Natural killer cell (primary cell): ENCODE measurements at places on chromosomes 2 and 18.

DNA sequence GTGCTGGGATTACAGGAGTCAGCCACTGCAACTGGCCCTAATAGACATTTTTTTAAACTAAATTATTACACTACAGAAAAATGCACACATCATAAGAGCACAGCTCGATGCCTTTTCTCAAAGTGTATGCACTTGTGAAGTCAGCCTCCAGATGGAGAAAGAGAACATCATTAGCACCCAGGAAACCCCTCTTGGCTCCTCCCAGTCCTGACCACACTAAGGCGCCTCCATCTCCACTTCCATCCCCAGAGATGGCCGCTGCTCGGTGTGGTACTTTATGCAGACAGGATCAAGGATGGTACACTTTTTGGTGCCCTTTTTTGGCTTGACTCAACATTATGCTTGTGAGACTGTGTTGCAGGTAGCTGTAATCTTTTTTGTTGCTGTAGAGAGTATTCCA lies 34.8 kb downstream of the RRM2 start:
- H3K4me1 ChIP-seq, result no peaks in the 10 kb centered on the region
- no peaks in the 10 kb centered on the region for H3K36me3 ChIP-seq
- DNase-seq, result no peak
- no peaks in the 10 kb centered on the region for H3K27me3 ChIP-seq
- no peak overlapping the region for H3K4me3 ChIP-seq
- H3K27ac ChIP-seq, result no peak overlapping the region

DNA sequence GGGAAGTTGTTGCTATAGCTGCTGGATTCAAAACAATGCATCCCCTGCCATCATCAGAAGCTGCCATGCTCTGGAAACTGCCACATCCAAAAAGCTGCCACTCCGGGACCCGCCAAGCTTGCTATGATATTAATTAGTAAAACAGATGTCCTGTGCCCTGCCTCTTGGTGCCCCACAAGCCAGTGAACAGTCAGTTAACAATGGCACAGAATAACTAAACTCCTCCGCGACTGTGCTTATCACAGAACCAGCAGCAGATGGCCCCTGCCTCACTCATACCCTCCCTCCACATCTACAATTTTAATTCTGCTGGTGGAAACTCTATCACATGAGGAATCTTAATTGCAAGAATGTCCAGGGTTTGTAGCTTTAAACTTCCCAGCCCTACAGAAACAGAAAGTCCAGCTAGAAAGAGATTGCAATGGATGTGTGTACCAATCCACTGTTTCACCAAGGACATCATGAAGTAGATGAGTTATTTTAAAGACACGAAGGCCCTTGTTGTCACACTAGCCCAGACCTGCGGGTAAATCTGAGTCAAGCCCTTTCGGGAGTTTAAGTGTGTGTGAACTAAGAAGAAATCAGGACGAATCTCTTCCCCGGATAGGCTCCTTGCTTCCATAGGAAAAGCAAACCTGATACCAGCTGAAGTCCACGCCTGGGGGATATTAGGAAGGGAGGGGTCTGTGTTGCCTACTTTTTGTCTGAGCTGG lies 7.4 kb upstream of the ACYP2 start:
- H3K27ac ChIP-seq, result no peak overlapping the region
- H3K4me1 ChIP-seq, result no peaks in the 10 kb centered on the region
- no peak for DNase-seq
- no peaks in the 10 kb centered on the region for H3K36me3 ChIP-seq

DNA sequence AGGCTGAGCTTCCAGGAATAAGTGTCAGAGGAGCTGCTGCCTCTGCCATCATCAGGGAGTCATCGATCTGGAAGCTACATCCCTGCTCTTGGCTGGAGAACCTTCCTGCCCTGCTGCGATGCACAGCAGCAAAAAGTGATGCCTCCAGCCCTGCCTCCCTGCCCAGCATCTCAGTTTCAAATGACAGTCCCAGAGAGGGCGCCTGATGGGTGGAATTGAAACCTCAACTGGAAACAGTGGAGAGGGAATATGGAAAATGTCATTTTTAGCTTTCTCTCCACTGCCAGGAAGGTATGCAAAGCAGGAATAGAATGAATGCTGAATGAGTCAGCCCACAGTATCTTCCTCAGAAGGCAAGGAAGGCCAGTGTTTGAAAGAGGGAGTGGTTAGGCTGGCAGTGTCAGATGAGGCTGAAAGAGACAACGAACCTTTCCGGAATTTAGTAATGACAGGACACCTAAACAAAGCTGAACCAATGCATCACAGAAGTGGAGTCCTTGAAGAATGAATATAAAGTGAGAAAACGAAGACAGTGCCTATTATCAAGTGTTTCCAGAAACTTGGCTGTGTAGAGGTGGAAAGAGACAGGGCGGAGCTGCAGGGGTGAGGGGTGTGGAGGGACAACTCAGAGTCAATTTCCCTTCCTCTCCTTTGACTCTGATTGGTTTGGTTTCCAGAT lies 153.9 kb upstream of the NDUFV2 start:
- no peaks in the 10 kb centered on the region for H3K27me3 ChIP-seq
- H3K27ac ChIP-seq, result no peak overlapping the region
- H3K4me3 ChIP-seq, result no peak overlapping the region
- no peak for DNase-seq

DNA sequence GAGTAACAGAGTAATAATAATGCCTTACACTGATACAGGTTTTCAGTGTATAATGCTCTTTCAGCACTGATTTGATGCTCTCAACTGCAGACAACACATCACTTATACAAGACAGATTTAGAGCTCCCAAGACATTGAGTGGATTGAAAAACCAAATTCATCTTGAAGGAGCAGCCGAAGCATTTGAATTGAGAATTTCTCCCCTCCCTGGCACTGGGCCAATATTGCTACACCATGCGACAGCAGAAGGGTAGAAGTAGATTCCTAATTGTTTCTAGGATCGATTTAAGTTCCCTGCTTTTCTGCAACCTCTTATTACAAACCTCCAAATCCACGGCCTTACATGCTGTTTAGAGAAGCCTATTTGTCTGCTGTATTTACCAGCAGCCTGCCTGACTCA lies 15.5 kb downstream of the CENPA start:
- H3K27me3 ChIP-seq, result no peaks in the 10 kb centered on the region
- no peaks in the 10 kb centered on the region for H3K4me1 ChIP-seq
- H3K4me3 ChIP-seq, result no peak overlapping the region
- DNase-seq, result no peak
- H3K36me3 ChIP-seq, result no peaks in the 10 kb centered on the region
- H3K27ac ChIP-seq, result no peak overlapping the region

GRCh38 chr2:34401186-34401585 lies 802.1 kb upstream of the FAM98A start:
- no peaks in the 10 kb centered on the region for H3K27me3 ChIP-seq
- no peak for DNase-seq
- H3K4me1 ChIP-seq, result no peaks in the 10 kb centered on the region
- H3K27ac ChIP-seq, result no peak overlapping the region
- no peaks in the 10 kb centered on the region for H3K36me3 ChIP-seq

DNA sequence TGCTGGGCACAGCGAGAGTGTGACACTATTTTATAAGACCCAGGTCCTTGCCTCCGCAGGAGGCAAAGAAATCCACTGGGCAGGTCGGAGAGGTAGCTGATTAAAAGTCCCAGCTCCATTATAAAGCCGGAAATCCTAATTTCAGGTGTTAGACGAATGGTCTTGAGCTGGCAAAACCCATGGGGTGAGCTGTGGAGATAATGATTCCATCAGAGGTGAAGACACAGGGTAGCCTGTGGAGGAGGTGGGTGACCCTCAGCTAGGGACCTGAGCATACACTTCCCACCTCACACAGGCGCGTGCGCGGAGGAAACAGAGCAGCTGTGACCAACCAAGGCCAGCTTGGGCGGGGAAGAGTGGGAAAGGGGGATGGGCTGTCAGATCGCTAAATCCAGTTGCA lies 201.7 kb upstream of the CXCR4 start:
- H3K36me3 ChIP-seq, result no peaks in the 10 kb centered on the region
- H3K27ac ChIP-seq, result no peak overlapping the region
- DNase-seq, result no peak
- no peaks in the 10 kb centered on the region for H3K27me3 ChIP-seq

GRCh38 chr2:145207884-145208283 lies 688.0 kb upstream of the ZEB2 start:
- H3K4me3 ChIP-seq, result no peak overlapping the region
- H3K27ac ChIP-seq, result no peak overlapping the region
- no peaks in the 10 kb centered on the region for H3K27me3 ChIP-seq

DNA sequence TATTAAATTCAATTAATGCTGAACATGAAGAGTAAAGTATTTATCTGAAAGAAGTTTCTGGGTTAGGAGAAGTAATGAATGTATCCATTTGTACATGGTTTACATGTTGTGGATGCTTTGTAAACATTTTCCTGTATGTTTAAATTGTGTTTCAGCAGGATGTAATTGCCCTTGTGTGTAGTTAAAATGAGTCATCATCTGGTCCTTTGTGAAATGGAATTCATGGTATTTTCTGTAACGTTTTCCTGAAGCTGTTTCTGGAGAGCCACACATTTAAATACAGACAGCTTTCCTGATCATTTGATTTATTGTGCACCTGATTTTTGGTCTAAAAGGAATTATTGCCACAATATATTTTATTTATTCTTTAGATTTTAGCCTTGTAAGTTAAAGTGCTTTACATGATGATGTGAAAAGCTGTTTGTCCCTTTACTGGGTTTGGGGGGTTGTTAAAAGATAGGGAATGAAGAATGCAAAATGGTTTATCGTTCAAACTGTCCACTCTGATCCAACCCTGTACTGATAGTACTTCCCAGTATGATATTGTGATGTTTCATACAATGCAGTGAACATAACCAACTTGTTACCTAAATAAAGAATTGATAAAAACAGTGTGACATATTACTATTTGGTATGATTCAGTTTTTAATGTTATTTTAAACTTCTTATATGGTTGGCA lies 41.7 kb upstream of the SLC3A1 start:
- H3K36me3 ChIP-seq, result peaks cover 11% of the 10 kb centered on the region
- no peaks in the 10 kb centered on the region for H3K27me3 ChIP-seq
- no peak for DNase-seq

- no peaks in the 10 kb centered on the region for H3K27me3 ChIP-seq
- H3K4me3 ChIP-seq, result no peak overlapping the region
- H3K36me3 ChIP-seq, result no peaks in the 10 kb centered on the region
- H3K27ac ChIP-seq, result no peak overlapping the region
- H3K4me1 ChIP-seq, result no peaks in the 10 kb centered on the region
Observed at GRCh38 chr18:26460449-26461091, 87.8 kb downstream of the KCTD1 start.

GRCh38 chr18:47893939-47894699 lies 36.3 kb downstream of the SMAD2 start:
- H3K27ac ChIP-seq, result no peak overlapping the region
- DNase-seq, result no peak
- no peaks in the 10 kb centered on the region for H3K4me1 ChIP-seq
- H3K4me3 ChIP-seq, result no peak overlapping the region
- H3K36me3 ChIP-seq, result peaks cover 25% of the 10 kb centered on the region
